ENCODE measurements at places on chromosomes 5 and 9. TPM values are rescaled to one million over a fixed set of nuclear protein-coding genes. Genes with fewer than 3 reads are reported as not detected.

Gene TOPORS
- polyA plus RNA-seq: 5.3 TPM

Gene DCAF10
- 9.5 TPM for polyA plus RNA-seq

Gene BHMT
- not detected for polyA plus RNA-seq

DNA sequence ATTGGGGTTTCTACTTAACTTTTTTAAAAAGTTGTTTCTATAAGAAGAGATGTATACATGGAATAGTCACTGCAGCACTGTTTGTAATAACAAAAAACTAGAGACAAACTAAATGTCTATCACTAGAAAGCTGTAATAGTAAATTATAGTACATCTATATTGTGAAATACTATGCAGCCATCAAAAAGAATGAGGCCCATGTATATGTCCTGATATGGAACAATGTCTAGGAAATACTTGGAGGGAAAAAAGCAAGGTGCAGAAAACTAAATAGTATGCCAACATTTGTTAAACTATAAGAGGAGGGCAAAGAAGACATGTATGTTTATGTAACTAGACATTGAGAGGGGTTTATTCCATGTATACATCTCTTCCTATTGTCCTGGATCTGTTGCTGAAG is 2.9 kb upstream of the RAB14 start:
- DNase-seq: no peak

- peak; percentile 13 for DNase-seq
Observed at GRCh38 chr5:55509796-55510522, 24.8 kb downstream of the PLPP1 start.

DNA sequence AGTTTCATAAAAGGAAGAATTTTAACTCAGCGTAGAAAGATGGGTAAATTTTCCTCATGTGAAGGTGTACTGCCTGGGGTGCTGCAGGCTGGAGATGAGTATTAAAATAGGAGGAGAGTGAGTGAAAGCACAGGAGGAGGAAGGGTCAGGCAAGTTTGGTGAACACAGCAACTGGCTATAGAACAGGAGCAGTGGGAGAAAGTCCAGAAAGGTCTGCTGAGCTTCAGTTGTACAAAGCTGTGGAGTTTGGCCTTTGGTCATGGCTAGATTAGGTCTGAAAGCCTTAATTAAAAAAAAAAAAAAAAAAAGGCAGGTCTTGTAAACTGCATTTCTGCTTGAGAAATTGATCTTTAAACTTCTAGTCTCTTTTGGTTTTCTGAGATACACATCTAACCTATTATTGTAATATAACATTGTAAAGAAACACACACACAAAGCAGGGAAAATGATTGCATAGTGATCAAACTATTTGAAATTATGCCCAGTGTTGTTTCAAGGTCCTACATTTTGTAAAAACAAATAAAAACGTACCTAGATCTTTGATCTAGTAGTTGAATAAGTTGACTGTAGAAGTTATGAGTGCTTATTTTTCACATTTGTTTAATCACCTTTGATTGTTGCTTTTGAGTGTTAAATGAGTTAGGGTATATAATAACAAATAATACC is 43.6 kb downstream of the MAP3K1 start:
- DNase-seq: no peak
